ENCODE measurements at places on chromosomes 3 and 15. TPM values are rescaled to one million over a fixed set of nuclear protein-coding genes. Genes with fewer than 3 reads are reported as not detected.

ZSCAN2 gene
- polyA plus RNA-seq = not detected

LYZL4 gene
- not detected for polyA plus RNA-seq

DNA sequence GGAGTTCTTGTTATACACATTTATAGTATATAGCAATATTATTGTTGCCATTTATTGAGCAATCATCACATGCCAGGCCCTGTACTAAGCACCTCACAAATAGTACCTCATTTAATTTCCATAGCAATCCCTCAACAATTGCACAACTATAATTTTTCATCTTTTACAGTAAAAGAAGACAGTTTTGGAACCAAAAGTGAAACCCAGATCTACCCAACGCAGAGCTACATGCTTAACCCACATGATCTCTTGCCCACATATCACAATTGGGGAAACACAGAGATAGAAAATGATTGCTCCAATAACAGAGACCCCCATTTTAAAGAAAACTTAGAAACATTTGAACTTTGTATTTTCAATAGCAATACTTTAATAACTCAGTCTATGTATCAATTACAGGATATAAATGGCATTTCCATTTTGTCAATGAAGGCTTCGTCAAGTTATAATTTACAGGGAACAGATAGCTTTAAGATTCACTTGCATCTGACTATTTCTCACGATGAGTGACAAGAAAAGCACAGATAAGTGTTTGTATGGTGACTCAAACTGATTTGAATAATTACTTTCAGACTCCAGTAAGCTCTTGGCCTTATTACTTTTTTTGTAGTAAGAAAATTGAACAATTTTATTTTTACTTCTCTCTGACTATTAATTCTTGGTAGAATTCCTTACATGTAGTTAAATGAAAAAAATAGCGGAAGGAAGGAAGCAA lies 38.7 kb upstream of the CCDC50 start:
- no peak for DNase-seq

DNA sequence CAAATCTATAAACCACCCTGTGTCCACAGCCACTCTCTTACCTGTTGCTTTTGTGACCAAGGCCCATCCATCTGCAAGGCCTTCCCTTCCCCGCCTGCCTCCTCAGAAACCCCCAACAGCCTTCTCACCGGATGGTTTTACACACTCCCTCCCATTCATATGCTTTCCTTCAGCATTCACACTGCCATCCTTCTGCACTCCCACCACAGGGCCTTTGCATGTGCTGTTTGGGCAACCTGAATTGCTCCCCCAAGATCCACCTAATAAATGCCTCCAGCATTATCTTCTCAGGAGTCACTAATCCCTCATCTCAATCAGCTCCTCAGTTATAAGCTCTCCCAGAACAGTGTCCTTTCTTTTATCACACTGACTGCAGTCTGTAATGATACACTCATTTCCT lies 6.0 kb downstream of the CLEC3B start:
- no peak for DNase-seq

- DNase-seq = no peak
Observed at GRCh38 chr3:194103505-194103904, 32.4 kb upstream of the HES1 start.
